ENCODE measurements at places on chromosomes 12 and 14. TPM values are rescaled to one million over a fixed set of nuclear protein-coding genes. Genes with fewer than 3 reads are reported as not detected.

DNA sequence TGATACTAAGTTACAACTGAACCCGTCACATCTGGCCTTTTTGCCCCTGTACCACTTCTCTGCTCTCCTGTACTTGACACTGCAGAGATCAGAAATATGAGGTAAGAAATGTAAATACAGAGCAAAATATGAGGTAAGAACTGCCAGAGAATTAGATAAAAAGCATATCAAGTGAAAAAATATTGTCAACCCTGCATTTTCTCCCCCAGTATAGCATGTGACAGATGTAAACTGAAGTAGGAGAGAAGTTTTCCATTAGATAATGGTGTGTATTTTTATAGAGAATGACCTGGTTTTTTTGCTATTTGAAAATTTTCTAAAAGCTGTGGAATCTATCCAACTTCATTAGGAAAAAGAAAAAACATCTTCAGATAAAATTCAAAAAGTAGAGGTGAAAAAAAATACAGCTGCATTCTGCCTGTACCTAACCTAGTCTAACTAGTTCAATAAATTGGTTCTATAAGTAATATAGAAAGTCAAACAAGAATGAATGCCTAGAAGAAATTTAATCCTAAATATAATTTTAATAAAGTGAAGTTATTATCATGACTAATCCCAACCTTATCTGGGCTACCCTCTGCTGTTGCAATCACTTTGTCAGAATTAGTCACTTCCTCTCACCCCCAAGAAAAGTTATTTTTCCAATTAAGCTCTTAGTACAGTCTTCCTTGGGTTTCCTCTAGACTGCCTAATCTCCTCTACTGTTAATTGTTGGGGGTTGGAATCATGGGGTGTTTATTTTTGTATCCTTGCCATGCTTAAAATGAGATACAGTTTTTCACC lies 210.0 kb downstream of the RASSF9 start:
- DNase-seq, result no peak

- DNase-seq, result no peak
Observed at GRCh38 chr12:13197526-13198143, 1.1 kb downstream of the EMP1 start.

DNA sequence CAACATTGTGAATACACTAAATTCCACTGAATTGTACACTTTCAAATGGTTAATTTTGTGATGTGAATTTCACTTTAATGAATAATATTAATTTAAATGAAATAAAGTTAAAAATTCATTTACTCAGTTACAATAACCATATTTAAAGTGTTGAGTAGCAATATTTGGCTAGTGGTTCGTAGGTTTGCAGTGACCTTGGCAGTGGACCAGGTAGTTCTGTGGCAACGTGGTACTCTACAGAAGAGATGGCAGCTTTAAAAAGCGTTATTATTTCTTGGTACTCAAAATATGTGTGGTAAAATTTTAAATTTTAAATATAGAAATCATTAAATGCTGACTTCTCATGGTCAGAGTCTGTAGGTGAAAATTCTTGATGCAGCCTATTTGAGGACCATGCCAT lies 51.6 kb downstream of the AEBP2 start:
- no peak for DNase-seq

- DNase-seq, result no peak
Observed at GRCh38 chr12:636632-637031, 26.6 kb downstream of the NINJ2 start.

DNA sequence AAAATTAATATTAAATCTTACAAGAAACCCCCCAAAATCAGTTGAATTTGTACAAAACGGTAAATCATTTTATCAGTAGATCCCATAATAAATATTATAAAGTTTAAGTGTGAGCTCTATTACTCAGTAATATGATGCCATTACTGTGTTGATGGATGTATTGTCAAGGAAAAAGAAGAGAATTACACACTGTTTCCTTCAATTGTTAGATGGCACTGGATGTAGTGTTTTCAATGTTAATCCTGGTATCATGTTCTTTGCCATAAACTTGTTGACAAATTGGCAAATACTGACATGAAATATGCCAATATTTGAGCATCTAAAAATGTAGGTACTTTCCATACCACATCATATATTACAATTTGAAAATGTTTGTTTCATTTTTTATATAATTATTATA lies 101.6 kb downstream of the NTS start:
- DNase-seq, result no peak

Gene PMCH
- not detected for total RNA-seq

DNA sequence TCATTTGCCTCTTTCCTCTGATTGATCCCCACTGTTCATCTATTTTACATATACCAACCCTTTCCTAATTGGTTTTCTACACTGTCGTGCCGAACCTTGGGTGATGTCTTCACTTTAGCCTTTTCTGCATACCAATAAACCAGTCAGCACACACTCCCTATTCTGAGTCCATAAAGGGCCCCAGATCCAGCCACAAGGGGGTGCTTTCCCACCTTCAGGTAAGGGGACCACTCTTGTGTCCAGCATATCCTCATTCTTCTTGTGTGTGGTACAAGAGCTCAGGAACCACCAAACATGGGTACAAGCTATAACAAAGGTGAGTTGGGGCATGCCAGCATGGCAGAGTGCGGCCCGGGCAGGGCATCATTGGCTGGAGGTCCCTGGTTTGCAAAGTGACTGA lies 859.8 kb downstream of the FSCB start:
- no peak for DNase-seq

Gene TAS2R20
- total RNA-seq, result 2.0 TPM

- DNase-seq, result no peak
Observed at GRCh38 chr14:71467361-71467811, 464.8 kb upstream of the RGS6 start.

Gene BDKRB2
- not detected for total RNA-seq

GRCh38 chr12:69107541-69107940 lies 131.8 kb upstream of the CPSF6 start:
- DNase-seq, result no peak

Gene PLEK2
- 0.97 TPM for total RNA-seq

- DNase-seq, result no peak
Observed at GRCh38 chr14:64244279-64244678, 49.9 kb downstream of the ESR2 start.

DNA sequence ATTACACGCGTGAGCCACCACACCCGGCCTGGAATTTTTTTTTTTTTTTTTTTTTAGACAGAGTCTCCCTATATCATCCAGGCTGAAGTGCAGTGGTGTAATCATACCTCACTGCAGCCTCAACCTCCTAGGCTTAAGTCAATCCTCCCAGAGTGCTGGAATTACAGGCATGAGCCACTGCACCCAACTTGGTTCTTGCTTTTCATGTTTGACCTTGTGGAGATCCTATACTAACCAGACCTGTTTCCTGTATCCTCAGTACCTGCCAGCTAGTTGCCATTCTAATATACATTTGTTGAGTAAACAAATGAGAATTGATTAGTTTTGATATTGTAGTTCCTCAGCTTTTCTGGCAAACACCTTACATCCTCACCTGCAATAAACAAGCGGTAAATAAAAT lies 3.2 kb upstream of the VSIG10 start:
- no peak for DNase-seq

- no peak for DNase-seq
Observed at GRCh38 chr12:107468182-107468581, 217.4 kb upstream of the PWP1 start.

Gene CCDC175
- total RNA-seq, result not detected

DNA sequence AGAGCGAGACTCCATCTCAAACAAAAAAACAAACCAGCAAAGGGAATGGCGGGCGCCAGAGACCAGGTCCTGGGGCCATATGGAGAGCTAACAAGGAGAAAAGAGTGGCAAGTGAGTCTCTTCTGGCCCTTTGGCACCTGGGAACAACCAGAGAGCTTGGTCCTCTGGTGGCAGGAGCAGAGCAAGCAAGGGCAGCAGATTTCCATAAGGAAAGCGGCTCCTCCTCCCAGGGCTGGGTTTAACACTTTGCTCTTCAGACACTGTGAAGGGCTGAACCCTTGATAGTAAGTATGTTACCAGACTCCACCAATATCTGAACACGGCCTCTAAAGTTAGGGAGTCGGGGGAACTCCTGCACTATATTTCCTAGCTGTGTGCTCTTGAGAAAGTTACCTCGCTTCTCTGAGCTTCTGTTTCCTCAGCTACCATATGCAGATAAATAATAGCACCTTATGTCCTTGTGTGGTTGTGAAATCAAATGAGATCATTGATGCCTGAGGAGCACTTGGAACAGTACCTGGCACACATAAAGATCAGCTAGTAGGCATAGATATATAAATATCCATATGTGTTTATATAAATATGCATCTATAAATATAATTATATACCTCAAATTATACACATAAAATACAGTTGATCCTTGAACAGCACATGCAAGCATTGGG lies 33.4 kb upstream of the PLEKHG6 start:
- no peak for DNase-seq

Gene RNFT2
- total RNA-seq, result 11.4 TPM

GRCh38 chr12:19369691-19370148 lies 69.6 kb upstream of the AEBP2 start:
- DNase-seq, result no peak

DNA sequence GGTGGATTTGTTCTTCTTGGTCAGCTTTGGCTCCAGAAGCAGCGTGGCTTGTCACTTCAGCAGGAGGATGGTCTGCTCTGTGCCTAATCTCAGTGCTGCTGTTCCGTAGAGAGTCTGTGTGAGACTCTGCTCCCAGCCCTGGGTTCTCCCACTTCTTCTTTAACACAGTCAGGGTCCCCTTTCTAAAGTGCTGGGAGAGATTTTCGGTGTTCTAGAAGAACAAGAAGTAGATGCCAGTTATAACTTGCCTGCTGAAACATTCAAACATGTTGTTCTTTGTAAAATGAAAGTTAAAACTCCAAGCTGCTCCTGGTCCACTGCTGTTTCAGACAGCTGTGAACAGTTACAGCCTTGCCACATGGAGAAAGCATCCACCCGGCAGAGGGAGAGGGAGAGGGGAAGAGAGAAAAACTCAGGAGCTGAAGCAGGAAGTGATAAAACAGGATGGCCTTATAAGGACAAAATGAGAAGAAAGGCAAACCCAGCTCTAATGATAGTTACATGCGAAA lies 55.2 kb upstream of the CERS5 start:
- no peak for DNase-seq

DNA sequence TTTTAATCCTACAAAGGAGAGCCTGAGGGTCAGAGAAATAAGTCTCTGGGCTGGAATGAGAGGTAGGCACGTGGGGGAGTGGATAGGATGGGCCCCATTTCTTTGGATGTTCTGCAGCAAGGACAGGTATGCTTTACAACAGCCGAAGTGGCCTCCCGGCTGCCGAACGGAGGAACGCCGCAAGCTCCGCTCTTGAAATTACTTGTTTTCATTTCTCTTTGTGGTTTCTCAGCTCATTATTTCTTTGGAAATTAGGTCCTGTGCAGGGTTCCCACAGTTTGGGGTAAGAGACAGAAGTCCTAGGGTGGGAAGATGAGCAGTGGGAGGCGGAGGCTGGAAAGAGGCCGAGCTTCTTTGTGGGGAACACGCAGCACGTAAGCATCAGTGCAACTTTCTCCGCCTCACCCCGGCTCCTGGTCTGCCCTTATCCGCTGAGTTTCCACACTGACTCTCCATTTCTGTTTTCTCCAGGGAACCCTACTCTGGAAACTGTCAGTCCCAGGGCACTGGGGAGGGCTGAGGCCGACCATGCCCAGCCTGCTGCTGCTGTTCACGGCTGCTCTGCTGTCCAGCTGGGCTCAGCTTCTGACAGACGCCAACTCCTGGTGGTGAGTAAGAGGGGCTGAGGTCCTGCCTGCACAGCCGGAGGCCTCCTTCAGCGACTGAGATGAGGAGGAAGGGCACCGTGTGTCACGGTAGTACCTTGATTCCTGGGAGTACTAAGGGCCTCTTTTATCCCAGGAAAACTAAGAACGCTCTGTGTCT lies 2.0 kb downstream of the WNT5B start:
- DNase-seq, result no peak

DNA sequence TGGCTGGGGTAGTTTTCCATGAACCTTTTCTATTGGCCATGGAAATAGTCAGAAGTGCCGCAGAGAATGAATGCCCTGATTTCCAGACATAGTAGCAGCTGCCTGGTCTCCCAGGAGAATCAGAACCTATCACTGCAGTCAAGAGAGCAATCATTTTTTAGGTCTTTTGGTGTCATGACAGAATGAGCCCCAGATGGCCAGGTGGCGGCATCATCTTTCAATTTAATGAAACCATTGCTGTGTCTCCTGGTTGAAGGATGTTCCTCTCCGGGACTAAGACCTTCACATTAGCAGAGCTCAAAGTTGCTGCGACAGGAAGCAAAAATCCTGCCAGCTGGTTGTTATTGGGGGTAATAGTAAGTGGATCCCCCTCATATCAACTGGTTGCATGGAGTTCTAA lies 18.8 kb downstream of the TNFAIP2 start:
- no peak for DNase-seq

Gene ADGRD1
- total RNA-seq, result not detected

GRCh38 chr14:100524933-100525243 lies 62.3 kb downstream of the BEGAIN start:
- no peak for DNase-seq

GRCh38 chr12:78878866-78879265 lies 14.3 kb downstream of the SYT1 start:
- no peak for DNase-seq

- DNase-seq, result no peak
Observed at GRCh38 chr12:82870771-82871377, 184.2 kb downstream of the TMTC2 start.

Gene PIWIL1
- total RNA-seq, result not detected

DNA sequence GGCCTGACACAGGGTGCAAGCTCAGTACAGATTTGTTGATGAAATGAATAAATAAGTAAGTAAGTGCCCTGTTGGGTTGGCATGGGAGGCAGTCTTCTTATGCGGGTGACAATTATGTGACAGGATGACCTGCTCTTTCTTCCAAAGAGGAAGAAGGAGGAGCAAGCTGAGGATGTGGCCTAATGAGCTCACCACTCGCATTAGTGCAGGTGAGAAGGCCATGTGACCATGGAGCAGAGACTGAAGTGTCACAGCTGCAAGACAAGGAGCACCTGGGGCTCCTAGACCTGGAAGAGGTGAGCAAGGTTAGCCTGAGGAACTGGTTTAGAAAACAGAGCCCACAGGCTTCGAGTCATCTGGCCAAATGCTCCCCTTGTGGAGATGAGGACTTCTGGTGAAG lies 34.9 kb downstream of the LRTM2 start:
- no peak for DNase-seq

DNA sequence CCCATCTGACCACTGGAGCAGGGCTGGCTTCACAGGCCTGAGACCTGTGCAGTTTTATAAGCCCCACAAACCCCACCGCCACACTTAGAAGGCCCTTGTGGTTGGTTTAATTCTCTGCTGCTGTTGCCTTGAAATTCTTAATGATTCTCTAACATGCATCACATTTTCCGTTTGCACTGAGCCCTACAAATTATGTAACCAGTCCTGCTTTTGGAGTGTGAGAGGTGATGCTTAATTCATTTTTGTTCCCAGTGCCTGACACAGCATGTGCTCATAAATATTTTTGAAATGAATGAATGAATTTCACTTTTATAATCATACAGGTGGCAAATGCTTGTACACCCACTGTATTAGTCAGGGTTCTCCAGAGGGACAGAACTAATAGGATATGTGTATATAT lies 52.8 kb upstream of the PLXNC1 start:
- DNase-seq, result no peak

GRCh38 chr14:77892890-77893484 lies 93.1 kb downstream of the ADCK1 start:
- DNase-seq, result no peak
